ENCODE measurements at places on chromosomes 11 and 22.

- no peak for DNase-seq
Measured at GRCh38 chr22:33962409-33962808, 42.1 kb upstream of the LARGE1 start.

DNA sequence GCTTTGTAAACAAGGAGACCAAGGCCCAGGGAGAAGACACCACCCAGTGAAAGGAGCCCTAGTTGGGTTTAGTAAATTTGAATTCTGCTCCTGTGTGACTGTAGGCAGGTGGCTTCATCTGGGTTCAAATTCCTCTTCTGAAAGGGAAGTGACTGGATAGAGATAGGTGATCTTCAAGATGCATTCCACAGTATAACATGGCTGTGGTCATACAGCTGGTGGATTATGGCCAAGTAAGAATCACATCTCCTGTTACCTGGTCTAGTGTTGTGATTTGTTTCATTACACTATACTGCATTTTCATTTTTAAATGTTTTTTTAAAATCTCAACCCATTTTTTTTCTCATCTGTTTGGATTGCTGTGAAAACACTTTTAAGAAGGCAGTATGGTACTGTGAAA is 58.0 kb upstream of the PICALM start:
- no peak for DNase-seq

DNA sequence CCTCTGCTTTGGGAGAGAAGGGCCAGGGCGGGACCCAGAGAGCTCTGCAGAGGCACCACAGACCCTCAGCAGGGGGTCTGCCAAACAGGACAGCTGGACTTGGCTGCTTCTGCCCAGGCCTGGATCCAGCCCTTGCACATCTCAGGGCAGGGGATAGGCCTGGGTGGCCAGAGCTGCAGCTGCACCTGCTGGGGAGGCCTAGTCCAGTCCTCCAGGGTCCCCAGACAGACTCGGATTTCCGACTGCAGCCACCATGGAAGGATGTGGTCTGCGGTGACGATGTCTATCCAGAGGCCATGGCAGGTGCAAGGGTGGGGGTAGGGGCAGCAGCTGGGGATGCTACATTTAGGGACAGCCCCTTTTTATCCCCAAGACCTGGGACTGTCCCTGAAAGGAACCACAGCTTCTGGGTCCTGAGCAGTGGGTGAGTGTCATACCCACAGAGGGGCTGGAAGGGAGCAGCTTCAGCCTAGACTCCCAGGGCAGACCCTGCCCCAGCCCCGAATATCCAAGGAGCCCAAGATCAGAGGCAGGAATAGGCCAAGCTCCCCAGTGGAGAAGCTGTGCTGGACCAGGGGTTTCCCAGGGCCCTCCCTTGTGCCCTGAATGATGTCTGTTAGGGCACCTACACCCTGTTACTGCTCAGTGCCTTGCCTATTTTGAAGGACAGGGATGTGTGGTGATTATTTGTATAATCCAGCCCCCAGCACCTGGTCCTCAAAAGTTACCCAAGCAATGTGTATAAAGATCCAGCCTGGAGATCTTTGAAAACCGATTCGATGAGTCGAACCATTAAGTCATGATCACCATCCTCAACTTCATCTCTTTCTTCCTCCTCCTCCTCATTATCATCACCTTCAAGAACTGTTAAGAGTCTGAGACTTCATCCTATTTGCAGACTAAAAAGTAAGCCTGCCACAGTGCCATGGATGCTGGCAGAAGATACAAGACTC is 2.5 kb upstream of the IGLL5 start:
- no peak for DNase-seq

- DNase-seq, result no peak
Measured at GRCh38 chr11:110311783-110312579, 15.6 kb upstream of the RDX start.

DNA sequence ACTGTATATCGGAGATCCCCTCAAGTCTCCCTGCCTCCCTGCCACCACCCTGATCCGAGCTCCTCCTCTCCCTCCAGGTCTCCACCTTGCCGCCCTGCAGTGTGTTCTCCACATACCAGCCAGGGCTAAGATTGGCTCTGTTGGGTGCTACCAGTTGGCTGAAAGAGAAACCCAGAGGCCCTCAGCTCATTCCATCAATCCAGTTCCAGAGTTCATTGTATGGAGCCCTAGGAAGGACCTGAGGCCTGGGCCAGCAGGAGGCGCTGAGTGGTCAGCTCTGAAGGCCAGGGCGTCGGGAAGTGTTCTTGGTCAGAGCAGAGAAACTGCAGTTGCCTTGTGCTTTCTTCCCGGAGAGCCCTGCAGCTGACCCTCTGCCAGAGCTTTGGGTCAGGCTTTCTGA is 2.2 kb upstream of the TOP3B start:
- no peak for DNase-seq

DNA sequence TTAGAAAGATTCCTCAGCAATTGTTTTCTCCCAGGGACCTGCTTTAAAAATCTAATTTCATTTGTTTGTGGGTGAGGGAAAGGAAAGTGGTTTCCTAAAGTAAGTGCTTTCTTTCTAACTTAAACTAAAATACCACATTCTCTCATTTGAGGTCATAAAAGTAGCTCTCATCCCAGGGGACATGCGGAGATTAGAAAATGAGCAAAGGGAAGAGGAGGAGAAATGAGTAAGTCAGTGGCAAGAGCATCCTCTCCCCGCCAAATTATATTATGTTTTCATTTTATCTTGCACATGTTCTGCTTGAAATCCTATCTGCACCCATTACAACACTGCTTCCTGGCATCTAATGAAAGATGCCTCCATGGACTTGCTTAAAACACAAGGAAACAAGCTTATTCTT is 191.4 kb downstream of the ARHGAP42 start:
- no peak for DNase-seq

DNA sequence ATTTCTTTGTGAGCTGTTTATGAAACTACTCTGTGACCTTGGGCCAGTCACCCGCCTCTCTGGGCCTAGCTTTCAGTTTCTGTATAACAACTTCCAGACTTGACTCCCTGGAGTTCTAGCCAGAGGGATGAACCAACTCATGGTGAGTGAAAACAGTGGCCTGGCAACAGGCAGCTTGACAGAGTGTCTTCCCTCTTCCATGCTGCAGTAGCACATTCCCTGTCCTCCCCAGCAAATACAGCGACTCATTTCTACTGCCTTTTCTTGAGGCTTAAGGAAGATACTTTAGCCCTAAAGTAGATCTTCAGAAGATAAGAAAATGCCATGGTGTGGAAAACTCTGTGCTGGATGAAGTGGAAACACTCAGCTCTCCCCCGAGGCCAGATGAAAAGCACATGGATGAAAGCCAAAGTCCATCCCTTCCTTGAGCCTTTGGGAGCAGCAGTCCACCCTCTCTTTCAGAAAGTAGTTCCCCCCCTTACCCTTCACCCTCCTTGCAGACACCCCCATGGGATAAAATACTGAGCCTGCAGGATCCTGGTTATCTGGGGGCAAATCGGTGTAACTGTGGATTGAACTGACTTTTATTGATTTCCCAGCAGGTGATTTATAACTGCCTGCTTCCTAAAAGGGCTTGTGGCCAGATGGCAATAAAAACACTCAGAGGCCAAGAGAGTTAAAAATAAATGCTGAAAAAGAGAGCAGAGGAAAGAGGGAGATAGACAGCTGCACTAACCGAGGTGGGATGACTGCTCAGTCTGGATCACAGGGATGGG is 24.1 kb downstream of the IRAG1 start:
- no peak for DNase-seq

- DNase-seq, result no peak
Measured at GRCh38 chr22:26072621-26073020, 96.6 kb upstream of the SEZ6L start.

GRCh38 chr11:17952487-17952886 is 60.4 kb downstream of the SERGEF start:
- no peak for DNase-seq

DNA sequence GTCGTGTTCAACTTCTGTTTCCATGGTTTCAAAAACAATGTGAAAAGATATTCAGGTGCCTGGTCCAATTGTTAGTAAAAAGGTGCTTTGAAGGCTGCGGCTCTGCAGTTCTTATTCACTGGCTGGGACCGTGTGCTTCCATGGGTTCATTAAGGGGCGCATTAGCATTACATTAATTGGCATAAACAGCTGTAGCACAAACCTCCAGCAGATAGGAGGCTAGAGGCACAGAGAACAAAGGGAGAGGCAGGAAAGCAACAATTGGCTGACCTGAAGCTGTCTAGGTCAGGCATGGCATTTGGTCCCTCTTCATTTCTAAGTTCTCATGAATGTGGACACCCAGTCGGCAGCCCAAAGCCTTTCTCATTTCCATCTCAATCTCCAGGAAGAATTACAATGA is 16.6 kb downstream of the PAK1 start:
- DNase-seq, result no peak

DNA sequence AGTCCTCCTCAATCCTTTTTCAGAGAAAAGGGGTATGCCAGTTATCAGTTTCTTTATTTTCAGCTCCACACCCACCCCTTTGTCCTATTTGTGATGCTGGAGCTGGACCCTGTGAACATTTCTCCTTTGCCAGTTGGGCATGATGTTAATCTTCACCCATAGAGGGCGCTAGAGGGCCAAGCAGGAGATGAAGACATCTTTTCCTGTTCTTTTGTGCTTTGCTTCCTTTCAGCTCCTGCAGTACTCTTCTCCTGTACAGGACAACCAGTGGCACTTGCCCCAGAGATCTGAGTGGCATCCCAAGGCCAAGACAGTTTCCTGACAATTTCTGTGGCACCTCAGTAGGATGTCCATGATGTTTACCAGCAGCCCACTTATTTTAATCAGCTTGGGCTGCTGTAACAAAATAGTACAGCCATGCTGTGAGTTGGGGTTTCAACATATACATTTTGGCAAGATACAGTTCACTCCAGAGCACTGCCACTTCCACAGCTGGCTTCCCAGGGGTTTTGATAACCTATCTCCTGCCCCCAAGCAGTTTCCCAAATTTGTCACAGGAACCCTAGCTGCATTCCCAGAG is 4.6 kb downstream of the SAA2 start:
- peak; percentile 84 for DNase-seq

- DNase-seq, result no peak
Measured at GRCh38 chr11:111477898-111478297, 34.3 kb downstream of the BTG4 start.

GRCh38 chr11:62387381-62387780 is 31.5 kb upstream of the SCGB1A1 start:
- no peak for DNase-seq

DNA sequence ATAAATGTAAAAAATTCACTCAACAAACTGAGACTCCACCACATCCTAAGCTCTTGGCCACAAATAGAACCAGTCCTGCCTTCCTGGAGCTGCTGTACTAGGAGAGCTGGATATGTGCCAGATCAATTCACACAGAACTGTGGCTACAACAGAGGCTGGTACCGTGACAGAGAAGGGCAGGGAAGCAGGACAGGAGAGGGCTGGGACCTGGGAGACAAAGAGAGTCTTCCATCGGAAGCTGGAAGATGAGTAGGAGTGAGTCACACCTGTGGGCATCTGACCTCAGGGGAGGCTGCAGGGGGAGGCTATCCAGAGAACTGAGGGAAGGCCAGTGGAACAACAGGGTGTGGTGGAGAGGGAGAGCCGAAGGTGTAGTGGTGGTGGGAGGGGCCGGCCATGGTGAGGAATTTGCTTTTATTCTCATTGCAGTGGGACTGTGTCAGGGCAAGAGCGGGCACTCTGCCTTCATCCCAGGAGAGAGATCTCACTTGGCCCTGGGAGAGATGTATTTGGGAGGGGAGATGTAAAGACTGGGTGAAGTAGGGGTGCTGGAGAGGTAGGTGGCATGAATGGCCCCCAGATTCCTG is 1.9 kb upstream of the LTBP3 start:
- no peak for DNase-seq

DNA sequence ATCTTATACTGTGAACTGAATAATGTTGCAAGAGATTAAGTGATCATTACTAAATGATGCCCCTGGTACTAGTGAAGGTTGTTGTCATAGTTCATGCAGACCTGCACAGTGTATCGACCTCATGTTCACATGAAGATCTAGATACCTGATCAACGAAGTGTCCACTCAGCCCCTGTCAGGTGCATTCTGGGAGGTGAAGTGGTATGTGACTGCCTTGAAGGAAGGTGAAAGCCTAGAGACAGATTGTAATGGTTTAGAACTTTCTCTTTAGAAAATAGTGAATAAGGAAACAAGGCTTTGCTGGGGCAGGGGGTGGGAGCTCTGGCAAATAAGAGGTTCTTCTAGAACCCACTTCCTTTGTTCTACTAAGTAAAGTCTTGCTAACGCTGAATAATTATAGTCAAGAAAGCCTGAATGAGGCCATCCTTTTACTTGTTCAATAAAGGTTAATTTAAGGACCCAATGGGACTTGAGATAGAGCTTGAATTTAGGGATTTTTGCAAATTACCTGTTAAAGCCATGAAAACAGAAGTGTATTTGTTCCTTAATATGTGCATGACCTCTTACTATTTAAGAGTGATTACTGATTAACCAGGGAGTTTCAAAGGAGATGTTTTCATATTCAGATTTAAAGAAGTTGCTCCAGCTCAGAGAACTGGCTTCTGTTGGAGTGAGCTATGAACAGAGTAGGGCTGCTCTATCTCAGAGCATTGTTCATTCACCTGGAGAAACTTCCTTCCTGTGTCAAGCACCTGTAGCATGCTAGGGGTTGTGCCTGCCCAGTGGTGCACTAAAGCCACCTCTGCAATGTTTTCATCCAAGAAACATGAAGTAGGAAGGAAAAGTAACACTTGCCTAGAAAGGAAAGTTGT is 45.3 kb downstream of the C22orf31 start:
- no peak for DNase-seq

GRCh38 chr11:117706322-117706814 is 90.6 kb downstream of the DSCAML1 start:
- DNase-seq, result no peak

- no peak for DNase-seq
Measured at GRCh38 chr11:133156986-133157745, 375.1 kb downstream of the OPCML start.

DNA sequence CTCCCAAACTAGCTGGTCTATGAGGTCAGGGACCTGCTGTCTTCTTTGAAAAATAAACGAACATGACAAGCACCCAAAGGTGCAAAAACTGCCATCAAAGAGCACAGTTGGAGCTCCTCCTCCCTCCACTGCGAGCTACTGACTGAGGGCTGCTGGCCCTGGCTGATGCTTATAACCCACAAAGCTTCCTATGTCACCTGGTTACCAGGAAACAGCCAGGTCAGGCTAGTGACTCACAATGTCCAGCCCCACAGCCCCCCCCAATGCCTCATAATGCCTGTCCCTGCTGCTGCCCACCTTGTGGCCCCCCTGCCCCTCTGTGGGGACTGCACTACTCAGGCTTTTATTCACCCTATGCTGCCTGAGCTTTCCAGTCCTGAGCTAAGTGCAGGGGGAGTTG is at the start of gene DRICH1:
Gene DRICH1, minus strand, starts transcription at position 144 of the 400 bp plus-strand sequence. CDS start 298 bp downstream, outside the sequence.
- DNase-seq, result peak; percentile 2

DNA sequence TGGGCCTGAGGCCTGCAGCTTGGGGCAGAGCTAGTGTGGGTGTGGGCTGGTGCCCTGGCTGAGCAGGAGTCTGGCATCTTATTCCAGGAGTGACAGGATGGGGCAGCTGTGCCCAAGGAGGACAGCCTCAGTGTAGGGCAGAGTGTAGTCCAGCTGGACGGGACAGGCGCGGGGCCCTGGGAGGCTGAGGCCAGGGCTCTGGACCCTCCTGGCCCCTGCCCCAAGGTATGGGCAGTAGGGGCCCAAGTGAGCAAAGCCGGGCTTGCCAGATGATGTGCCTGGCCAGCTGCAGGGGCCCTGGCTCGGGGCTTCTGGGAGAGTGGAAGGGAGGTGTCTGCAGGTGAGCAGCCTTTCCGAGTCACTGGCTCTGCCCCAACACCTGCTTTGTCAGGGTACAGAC is 1190.9 kb downstream of the BRD1 start:
- no peak for DNase-seq

GRCh38 chr22:30080805-30081204 is 541 bp downstream of the HORMAD2 start:
- DNase-seq, result no peak

- peak; percentile 62 for DNase-seq
Measured at GRCh38 chr11:75492181-75492820, 33.4 kb downstream of the GDPD5 start.

GRCh38 chr11:56843816-56844215 is 95.3 kb upstream of the OR9G4 start:
- DNase-seq, result no peak

Measured in CD4-positive, alpha-beta T cell treated with Interleukin-15 for 4 hours (primary cell).